HEK293T (cell line): ENCODE measurements at places on chromosomes 13 and 19.

- no peak for DNase-seq
Observed at GRCh38 chr13:81770868-81771505, 1430.1 kb upstream of the SPRY2 start.

DNA sequence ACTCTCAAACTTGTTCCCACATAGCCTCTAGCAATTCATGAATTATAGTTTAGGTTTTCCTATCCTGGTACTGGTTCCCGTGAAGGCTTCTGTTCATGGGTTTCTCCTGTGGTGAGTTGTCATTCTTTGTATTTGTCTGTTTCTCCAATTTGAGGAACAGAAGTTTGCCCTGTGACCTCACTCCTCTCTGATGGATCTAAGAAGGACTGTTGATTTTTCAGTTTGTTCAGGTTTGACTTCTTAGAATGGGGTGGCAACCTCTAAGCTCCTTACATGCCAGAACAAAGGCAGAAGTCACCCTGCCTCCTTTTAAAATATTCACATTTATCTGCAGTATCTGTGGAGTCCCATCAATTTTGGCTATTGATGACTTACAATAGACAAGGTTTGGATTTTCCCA is 354.0 kb downstream of the SPRY2 start:
- DNase-seq = no peak

GRCh38 chr13:27379126-27379525 is 45.3 kb upstream of the GTF3A start:
- no peak for DNase-seq

- DNase-seq = no peak
Observed at GRCh38 chr13:32195713-32196112, 119.5 kb downstream of the ZAR1L start.

DNA sequence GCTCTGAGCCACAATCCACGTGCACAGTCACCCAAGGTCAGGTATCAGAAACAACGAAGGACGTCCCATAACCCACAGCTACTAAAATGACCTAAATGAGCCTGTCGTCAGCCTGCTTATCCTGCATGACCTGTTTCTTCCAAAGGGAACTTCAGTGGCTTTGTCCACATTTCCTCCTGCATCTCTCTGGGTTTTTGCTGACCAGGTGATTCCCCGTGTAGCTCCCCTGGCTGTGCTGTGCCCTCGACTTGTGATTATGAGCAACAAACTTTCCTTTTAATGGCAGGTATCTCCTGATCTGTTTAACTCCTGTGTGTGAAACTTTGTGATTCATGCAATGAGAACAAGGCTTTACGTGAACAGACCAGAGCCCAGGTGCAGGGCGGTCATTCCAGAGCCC is 81.0 kb downstream of the PEG3 start:
- DNase-seq = no peak

DNA sequence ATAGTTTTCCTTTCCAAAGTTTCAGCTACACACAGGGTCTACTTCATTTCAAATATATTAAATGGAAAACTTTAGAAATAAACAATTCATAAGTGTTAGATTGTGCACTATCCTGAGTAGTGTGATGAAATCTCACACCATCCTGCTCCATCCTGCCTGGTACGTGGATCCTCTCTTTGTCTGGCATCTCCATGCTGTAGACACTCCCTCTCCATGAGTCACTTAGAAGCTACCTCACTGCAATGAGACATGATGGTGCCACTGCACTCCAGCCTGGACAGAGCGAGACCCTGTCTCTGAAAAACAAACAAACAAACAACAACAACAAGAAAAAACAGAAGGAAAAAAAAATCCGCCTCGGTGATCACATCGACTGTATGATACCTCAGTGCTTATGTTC is 191.8 kb downstream of the PCCA start:
- DNase-seq = no peak

GRCh38 chr19:48491793-48492123 is 19.9 kb downstream of the LMTK3 start:
- DNase-seq = no peak

- DNase-seq = no peak
Observed at GRCh38 chr19:1584500-1585242, 8.0 kb downstream of the MBD3 start.

GRCh38 chr13:93244918-93245280 is 18.3 kb downstream of the GPC6 start:
- DNase-seq = no peak

- DNase-seq = no peak
Observed at GRCh38 chr13:44519642-44520041, 56.5 kb downstream of the TSC22D1 start.

- DNase-seq = no peak
Observed at GRCh38 chr13:107678075-107678689, 537.2 kb downstream of the LIG4 start.

GRCh38 chr13:106284358-106284757 is 251.1 kb downstream of the EFNB2 start:
- DNase-seq = no peak

DNA sequence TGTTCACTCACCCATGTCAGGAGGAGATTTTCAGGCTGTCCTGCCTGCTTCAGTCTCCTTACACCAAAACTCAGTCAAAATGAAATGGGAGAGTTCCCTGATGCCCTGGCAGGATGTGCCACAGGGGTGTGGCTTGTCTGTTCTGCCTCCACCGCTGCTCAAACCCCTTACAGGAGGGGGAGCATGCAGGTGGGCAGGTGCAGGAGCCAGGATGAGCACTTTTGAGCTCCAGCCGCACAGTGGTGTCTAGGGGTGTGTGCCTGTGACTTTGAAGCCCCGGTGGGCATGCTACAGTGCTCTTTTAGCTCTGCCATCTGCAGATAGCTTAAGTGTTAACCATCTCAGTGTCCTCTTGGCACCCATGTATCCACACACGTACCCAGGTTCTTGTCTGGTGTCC is 71.9 kb upstream of the IPO5 start:
- DNase-seq = no peak

DNA sequence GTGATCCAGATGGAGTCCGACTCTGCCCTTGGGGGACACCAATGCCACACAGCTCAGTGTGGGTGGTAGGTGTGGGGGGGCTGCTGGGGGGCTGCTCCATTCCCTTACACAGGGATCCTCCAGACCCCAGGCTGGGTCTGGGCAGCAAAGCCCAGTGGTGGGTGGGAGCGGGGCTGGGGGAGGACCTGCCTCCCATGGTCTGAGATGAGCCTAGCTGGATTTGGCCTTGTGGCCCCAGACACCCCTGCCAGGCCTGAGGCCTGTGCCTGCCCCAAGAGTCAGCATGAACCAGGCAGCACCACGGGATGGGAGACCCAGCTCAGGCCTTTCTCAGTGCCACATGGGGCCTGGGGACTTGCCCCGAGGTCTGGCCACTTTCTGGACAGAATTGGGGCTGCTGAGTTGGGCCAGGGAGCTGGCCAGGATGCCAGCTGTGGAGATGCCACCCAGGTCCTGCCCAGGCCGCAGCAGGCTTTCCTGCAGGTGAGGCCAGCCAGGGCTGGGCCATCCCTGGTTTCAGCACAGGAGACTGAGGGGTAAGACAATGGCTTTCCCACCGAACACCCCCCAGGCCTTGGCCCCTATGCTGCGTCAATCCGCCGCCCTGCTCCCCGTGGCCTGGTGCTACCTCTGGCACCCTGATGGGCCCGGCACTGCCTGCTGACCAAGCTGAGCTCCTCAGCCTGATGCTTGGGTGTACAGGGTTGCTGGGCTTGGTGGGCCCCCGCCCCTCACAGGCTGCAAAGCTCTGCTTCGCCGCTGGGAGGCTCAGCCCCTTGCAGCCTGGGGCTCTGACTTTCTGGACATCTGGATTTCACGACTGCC is 24.2 kb downstream of the CEBPG start:
- DNase-seq = peak; percentile 66

GRCh38 chr13:59746291-59746962 is 417.3 kb downstream of the DIAPH3 start:
- no peak for DNase-seq

DNA sequence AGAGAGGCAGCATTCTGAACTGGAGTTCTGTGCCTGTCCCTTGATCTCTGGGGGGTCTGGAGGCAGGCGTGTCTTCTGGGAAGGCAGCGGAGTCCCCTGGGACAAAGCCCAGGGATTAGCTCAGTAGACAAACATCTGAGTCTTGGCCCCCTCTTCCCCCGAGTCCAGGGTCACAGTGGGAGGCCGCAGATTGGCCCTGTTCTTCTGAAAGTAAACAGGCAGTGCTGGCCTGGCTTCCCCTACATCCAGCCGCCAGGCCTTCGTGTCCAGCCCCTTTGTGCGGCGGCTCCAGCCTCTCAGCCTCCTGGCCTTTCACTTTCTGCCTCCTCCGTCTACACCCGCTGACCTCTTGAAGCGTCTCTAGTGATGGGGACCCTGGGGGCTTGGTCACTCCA is 989 bp downstream of the NFILZ start:
- no peak for DNase-seq

- DNase-seq = no peak
Observed at GRCh38 chr13:32783067-32783466, 196.8 kb downstream of the PDS5B start.

DNA sequence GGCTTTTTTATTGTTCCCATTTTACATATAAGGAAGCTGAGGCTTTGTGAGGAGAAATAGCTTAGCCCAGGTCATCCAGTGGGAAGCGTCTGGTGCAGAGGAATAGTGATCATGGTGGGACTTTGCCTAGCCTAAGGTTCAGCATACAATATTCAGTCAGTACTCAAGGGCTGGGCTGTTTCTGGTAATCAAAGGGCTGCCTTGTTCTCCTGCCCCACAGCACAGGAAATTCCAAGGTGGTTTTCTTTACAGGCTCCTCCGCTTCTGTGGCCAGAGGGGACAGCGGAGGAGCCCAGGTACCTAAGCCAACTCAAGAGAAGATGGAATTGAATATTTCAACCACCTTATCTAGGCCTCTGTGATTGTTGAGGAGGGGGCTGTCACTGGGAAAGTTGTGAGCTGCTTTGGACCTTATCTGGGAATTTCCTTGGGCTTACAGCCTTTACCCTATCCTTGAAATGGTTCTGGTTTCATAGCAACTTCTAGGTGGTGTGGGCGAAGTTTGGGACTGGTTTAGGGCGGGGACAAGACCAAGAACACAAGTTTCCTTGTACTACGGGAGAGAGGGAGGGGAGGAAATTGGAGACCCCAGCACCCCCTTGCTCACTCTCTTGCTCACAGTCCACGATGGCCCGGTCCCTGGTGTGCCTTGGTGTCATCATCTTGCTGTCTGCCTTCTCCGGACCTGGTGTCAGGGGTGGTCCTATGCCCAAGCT is at the start of gene MIA:
Gene MIA, plus strand, starts transcription at position 606 of the 716 bp plus-strand sequence. Its CDS starts 22 bp downstream, at position 628.
- no peak for DNase-seq

GRCh38 chr19:41364524-41365391 is 809 bp upstream of the B9D2 start:
- no peak for DNase-seq

- no peak for DNase-seq
Observed at GRCh38 chr13:63693696-63694095, 2278.0 kb upstream of the PCDH20 start.

- DNase-seq = no peak
Observed at GRCh38 chr13:84360822-84361221, 478.5 kb upstream of the SLITRK1 start.

- no peak for DNase-seq
Observed at GRCh38 chr13:67464154-67464553, 234.0 kb upstream of the PCDH9 start.

DNA sequence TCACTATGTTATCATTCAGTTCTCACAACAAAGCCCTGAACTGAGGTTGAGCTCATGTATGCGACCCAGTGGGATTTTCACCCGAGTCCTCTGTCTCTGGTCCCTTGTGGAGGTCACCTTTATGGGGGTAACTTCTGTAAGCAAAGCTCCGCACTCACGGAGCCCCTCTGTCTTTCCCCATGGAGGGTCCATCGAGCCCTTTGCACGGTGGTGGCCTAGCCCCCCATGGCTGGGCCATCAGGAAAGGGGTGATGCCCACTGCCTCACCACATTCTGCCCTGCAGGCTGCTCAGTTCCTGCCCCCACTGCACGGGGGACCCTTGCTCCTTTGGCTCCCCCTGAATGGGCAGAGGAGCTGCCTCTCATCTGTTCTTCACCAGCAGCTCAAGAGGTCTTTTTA is 39.6 kb downstream of the CHST8 start:
- DNase-seq = no peak

- DNase-seq = no peak
Observed at GRCh38 chr19:17070421-17070820, 4.8 kb downstream of the HAUS8 start.

- DNase-seq = no peak
Observed at GRCh38 chr19:14342809-14343208, 38.4 kb upstream of the ADGRE5 start.

DNA sequence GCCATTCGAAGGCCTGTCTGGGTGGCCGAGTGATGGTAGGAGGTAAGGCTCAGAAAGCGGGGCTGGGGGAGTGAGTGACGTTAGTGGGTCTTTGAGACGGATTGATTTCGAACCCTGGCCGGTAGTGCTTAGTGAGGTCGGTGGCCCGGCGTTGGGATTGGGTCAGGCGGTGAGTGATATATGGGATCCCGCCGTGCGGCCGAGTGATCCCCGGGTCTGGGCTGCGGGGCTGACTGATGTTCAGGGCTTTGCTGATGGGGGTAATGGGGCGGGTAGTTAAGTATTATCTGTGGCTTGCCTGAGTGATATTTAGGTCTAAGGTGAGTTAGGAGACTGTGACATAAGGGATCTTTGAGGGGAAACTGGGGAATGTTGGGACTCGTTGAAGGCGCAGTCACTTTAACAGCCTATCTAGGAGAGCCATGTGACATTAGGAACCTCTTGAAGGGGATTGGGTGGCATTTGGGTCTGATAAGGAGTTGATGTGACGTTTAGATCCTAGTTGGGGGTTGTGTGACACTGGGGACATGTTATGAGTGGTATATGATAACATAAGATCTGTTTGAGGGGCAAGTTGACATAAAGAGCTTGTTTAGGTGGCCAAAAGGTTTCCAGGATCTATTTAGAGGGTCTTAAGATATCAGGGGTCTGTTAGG is 543 bp downstream of the PSMC4 start:
- DNase-seq = peak; percentile 22

DNA sequence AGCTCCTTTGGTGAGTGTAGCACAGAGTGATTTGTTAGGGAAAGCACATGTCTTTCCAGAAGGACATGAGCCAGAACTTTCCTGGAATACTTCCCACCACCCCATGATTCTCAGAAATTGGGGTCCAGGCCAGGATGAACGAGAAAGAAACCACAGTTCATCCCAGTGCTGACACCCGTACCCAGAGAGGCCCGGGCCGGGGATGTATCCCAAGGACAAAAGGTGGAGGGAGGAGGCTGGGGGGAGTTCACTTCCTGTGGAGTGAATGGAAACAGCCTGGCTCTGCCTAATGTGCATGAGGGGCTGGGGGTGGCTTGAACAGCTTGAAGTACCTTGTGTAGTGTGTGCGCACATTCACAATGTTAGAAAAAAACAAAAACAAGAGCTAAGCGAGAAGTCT is 47.5 kb downstream of the CDADC1 start:
- DNase-seq = no peak

GRCh38 chr13:53321296-53321801 is 292.7 kb downstream of the OLFM4 start:
- no peak for DNase-seq

GRCh38 chr13:67520886-67521285 is 290.8 kb upstream of the PCDH9 start:
- no peak for DNase-seq

- no peak for DNase-seq
Observed at GRCh38 chr13:73268306-73268705, 209.5 kb downstream of the KLF5 start.
